ENCODE measurements at places on chromosomes 13 and 19.

GRCh38 chr19:13149628-13150186 lies 468 bp downstream of the STX10 start:
- no peak for DNase-seq

GRCh38 chr13:113034451-113035212 lies 65.6 kb downstream of the MCF2L start:
- DNase-seq = no peak

DNA sequence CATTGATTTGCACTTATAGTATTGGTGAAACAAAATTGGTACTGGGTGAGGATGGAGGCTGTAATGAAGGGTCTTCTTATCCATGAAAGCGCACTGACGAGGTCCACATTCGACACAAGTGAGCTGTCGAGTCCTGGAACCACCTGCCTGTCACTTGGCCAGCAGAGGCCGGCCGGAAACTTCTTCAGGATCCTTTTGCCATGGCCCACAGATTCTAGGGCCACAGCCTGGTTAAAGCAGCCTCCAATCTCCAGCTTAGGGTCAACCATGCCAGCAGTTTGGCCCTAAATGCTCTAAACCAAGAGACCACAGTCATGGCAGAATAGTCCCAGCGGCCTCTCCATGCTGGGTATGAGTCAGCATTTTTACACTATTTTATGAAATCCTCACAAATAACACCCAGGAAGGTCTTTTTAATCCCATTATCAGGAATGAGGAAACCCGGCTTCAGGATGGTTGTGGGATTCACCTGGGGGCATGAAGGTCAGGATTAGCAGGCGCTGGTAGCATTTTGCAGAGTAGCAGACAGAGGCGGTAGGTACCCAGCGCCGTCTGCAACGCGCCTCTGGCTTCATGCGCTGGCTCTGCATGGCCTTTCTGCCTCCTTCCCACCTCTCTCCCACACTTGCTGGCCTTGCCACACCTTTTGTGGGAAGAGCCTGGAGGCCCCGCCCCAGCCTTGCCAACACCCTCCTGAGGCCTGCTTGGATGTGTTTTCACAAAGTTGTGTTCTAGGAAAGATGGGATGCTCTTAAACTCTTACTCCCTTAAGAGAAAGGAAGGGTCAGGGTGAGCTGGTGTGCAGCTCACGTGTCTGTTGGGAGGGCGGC lies 15.2 kb downstream of the GAS6 start:
- no peak for DNase-seq

DNA sequence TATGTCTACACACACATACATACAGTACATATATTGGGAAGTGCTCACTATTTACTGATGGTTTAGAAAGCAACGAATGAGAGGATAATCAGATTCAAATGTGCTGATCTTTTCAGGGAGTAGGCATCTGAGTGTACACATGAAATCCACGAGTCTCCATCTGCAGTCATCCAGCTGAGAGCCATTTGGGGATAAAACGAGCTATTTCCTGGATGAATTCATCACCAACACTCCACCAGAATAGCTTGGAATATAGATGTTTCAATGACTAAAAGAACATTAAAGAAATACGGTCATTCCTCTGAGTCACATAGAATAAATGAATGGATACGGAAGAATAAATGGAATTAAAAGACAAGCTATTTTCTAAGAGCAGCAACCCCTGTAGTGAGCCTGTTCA lies 721.6 kb upstream of the ARGLU1 start:
- DNase-seq = no peak

DNA sequence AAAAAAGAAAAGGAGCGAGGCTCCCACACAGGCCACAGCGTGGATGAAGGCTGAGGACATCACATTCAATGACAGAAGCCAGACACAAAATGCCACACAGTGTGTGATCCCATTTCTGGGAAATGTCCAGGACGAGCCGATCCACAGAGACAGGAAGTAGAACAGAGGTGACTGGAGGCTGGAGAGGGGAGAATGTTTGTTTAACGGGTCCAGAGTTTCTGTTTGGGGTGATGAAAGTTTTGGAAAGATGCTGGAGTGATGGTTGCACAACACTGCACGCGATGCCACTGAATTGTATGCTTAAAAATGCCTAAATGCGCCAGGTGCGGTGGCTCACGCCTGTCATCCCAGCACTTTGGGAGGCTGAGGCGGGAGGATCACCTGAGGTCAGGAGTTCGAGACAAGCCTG lies 650 bp upstream of the FUT5 start:
- no peak for DNase-seq

GRCh38 chr19:47885067-47885463 lies 1.1 kb downstream of the SULT2A1 start:
- no peak for DNase-seq

DNA sequence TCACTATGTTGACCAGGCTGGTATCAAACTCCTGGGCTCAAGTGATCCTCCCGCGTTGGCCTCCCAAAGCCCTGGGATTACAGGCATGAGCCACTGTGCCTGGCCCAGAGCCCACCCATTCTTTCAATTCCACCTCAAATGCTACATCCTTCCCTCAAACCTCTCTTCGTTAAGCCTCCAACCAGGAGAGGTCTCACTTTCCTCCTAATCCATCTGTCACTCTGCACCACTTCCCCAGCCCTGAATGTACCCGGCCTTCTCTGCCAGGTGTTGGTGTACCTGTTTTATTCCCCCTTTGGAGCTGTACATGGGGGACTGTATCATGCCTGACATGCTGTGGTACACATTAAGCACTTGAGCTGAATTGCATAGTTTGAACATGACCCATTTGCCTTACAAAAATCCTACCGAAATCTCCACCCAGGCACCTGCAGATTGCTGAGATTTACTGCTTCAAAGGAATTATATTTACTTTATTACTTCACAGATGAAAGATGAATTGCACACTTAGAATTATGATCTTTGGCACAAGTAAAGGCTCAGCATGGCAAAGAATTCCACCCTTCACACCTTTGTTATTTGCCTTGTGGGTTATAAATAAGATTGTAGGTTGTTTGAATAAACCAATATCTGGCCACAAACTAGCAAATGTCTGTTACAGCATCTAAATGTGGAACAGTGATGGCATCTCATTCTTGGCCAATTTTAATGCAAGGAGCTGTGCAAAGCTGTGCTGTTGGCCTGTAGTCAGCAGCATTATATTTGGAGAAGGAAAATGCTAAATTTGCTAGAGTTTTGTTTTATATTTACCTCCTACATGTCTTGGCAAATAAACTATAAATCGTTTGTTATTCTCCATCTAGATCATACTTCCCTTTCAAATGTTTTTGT lies 15.6 kb upstream of the WASF3 start:
- DNase-seq = no peak

GRCh38 chr19:48487544-48487943 lies 18.4 kb downstream of the CYTH2 start:
- DNase-seq = no peak

DNA sequence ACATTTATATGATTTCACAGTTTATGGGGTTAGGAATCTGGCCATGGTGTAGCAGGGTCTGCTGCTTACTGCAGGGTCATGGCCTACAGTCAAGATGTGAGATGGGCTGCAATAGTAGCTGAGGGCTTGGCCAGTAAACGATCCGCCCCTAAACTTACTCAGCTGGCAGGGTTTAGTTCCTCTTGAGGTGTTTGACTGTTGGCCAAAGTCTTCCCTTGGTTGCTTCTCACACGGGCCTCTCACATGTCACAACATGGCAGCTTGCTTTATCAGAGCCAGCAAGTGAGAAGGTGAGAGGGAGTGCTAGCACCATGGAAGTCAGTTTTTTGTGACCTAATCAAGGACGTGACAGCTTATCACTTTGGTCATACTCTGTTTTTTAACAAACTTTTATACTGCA lies 77.1 kb downstream of the DNAJC3 start:
- no peak for DNase-seq

- no peak for DNase-seq
These were observed 55.8 kb downstream of the PEPD start for GRCh38 chr19:33465834-33466233.

DNA sequence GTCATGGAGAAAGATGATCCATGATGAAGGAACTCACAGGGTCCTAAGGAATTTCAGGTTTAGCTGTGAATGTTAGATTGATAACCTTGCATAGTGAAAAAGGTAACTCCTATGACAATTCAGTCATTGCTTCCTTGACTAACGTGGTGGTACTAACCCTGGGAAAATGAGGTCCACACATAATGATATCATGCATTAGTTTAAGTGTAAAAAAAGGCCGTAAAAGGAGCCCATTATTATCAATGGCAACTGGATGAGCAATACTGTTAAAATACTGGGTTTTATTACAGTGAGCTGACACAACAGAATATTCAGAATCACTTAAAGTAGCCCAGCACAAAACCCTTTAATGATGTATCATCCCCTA lies 515.4 kb downstream of the DCT start:
- no peak for DNase-seq

GRCh38 chr13:25170554-25171111 lies 1.5 kb downstream of the AMER2 start:
- no peak for DNase-seq

DNA sequence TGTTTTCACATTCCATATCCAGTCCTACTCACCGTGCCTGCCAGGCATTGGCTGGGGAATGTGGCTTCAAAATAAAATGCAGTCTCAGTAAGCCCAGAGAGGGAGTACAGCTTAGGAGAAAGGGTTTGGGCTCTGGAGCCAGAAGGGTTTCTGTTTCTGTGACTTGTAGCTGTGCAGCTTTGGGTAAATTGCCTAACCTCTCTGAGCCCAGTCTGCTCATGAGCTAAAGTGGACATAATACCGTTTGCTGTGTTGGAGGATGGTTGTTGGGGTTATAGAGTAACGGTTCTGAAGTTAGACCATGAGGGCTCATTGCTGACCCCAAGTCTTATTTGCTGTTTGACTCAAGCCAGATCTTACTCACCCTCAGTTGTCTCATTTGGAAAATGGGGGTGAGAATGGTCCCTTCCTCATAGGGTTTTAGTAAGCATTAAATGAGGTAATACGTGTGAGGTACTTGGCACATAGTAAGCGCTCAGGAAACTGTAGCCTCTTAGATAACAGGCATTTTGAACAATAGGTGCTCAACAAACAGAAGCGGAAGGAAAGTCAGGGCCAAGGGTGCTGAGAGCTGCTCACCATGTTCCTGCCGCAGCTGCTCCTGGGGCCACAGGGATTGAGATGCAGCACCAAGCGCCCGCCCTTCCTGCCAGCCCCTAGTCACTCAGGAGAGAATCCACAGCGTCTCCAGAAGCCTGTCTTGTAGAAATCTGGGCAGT lies 45.5 kb downstream of the C13orf42 start:
- no peak for DNase-seq

GRCh38 chr19:7304200-7304599 lies 10.0 kb upstream of the INSR start:
- no peak for DNase-seq

- DNase-seq = no peak
These were observed 8.5 kb downstream of the ANGPTL8 start for GRCh38 chr19:11247934-11248333.

DNA sequence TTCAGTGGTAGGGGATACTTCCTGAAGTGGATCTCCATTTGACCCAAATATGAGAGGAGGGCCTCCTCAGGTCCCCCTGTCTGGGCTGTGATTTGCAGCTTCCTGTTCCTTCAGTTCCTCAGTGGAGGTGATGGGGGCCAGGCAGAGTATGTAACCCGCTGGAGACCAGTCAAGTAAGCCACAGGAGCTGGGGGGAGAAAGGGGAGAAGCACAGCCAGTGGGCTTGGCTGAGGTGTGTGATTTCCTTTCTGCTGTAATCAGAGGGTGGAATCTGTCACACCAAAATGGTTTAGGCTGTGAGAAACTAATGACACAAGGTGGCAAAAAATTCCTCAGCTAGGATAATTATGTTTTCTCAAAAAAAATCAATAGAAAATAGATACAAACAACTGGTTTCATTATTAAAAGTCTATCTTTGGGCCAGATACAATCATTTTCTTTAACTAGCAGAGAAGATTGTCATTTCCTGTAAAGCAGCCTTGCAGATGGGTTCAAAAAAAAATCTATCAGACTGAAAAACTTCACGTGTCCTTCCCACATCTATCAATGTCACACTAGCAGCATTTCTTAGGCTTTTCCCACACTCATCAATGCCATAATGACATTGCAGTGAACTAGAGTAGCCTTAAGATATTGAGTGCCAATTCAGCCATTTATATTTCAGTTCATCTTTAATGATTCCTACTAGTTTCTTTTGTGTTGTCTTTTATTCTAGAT lies 1660.3 kb downstream of the EFNB2 start:
- no peak for DNase-seq

GRCh38 chr19:54164369-54165068 lies 5.0 kb upstream of the LENG1 start:
- peak; percentile 64 for DNase-seq

DNA sequence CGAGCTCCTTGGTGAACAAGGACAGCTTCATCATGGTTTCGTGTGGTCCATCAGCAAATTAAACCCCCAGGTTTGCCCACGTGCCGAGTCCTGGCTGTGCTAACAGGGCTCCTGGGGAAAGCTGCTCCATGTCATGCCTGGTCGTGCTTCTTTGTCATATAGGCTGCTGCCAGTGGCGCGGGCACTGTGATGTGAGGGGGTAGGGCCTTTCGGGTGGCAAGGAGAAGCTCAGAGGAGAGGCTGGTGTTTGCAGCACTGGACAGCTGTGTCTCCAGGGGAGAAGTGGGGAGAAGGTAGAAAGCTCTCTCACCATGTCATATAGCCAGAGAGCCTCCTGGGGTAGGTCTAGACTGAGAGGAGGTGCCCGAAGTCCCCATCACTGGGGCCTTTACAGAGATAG lies 13.3 kb downstream of the VSTM2B start:
- DNase-seq = no peak

DNA sequence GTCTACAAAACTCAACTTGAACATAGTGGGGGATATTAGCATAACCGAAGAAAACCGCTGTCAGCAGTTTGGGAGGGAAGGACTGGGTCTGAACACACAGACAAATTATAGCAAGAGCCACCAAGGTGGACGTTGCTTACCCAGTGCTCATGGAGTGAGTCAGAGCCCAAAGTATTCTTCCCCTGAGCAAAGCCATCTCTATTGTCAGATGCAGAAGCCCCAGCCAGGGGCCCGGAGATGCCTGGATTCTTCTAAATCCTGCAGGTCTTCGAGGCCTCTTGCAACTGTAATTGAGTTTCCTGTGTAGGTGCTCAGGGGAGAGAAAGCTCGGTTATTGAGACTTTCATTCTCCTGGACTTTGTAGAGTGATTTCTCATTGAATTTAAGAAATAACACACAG lies 384.5 kb downstream of the IRS2 start:
- DNase-seq = no peak

DNA sequence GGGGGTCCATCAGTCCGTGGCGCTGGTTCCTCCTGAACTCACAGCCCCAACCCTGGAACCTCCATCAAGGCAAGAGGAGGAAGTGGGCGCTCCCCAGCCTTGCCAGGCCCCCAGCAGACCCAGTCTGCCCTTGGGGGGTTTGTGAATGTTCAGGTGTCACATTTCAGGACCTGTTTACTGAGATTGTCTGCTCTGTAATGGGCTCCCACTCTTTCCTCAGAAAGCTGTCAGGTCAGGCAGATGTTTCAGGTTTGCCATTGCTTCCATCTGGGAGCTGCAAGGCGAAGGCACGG lies 29.4 kb downstream of the TSSK6 start:
- no peak for DNase-seq

DNA sequence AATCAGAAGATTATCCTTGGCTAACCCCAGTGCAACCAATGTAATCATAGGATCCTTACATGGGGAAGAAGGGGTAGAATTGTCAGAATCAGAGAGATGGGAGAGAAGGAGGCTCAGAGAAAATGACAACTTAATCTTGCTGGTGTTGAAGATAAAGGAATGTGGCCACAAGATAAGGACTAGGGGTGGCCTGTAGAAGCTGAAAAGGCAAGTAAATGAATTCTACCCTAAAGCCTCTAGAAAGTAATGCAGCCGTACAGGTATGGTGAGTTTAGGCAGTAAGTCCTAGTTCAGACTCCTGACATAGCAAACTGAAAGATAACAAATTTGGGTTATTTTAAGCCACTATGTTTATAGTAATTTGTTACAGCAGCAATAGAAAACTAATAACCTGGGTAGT lies 718.5 kb downstream of the SLITRK6 start:
- no peak for DNase-seq
